ENCODE measurements at places on chromosomes 7 and 10.

- DNase-seq: peak; percentile 69
These were observed 1.4 kb downstream of the MYO1G start for GRCh38 chr7:44977304-44977958.

- no peak for DNase-seq
These were observed 743 bp downstream of the MKI67 start for GRCh38 chr10:128125416-128125943.

- DNase-seq: no peak
These were observed 629.6 kb upstream of the MGMT start for GRCh38 chr10:128837478-128837877.

GRCh38 chr7:55309040-55309991, 55.8 kb upstream of the LANCL2 start:
- DNase-seq: peak; percentile 90

GRCh38 chr10:119701861-119702260, 24.0 kb upstream of the INPP5F start:
- DNase-seq: no peak

DNA sequence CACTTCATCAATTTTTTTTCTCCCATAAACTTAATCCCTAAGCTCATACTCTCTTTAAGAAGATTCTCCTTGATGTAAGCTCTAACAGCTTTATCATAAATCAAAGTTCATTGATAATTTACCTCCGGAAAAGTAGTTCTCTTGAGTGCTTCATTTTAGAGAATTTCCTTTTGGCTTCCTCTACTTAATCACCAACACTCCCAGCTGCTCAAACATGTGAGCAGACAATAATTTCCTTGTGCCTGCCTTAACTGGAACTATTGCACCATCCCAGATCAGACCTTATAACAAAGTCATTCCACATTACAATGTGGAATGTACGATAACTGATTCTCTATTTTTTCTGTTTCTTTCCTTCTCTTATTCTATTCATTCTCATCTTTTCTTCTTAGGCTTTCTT, 5.9 kb downstream of the FEZF1 start:
- no peak for DNase-seq

GRCh38 chr10:3467052-3467951, 294.7 kb upstream of the PITRM1 start:
- DNase-seq: no peak

- DNase-seq: no peak
These were observed 87.5 kb downstream of the ANKRD7 start for GRCh38 chr7:118312051-118312450.

- no peak for DNase-seq
These were observed 30.3 kb upstream of the KBTBD2 start for GRCh38 chr7:32921896-32922295.

- DNase-seq: no peak
These were observed 83.0 kb downstream of the C10orf105 start for GRCh38 chr10:71636588-71636987.

DNA sequence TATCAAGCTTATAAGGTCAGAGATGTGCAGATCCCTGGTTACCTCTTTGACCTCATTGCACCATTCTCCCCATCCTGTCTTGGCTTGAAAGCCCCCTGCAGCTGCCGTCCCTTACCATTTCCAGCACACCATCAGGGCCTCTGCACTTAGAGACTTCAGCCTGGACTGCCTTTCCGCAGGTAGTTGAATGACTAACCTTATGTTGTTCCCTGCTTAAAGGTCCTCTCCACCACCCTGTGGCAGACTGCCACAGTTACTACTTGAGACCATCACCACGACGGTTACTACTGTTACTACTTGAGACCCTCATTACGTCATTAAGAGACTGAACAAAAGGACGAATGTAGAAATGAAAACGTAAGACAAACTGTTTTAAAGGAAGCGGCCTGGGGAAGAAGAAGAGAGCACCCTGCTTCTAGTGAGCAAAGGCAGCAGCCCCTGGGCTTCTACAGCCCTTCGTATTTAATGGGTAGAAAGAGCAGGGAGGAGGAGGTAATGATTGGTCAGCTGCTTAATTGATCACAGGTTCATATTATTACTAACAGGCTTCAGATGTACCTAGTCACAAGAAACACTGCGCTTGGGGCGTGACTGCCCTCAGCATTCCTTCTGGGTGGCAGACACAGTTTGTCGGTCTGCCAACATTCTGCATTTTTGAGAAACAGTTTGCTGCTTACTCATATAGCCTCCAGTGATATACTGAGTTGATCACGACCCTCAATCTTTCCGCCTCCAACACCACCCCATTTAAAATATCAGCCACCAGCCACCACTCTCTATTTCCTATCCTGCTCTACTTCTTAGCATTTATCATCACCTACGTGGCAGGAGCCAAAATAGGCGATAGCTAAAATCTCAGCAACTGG, 74.1 kb upstream of the PARD3 start:
- DNase-seq: no peak

DNA sequence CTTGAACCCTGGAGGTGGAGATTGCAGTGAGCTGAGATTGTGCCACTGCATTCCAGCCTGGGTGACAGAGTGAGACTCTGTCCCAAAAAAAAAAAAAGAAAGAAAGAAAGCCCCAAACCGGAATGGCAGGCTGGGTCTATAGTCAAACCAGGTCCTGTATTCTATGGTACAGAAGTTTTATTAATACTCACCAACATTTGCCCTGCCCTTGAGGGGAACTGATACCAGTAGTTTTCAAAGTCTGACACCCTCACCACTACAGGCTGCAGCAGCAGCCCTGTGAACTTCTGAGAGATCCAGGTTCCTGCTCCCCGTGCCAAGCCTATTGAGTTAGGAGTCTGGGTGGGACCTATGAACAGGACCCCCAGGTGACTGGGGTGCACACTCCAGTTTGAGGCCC, 80.6 kb downstream of the RGS10 start:
- no peak for DNase-seq

GRCh38 chr7:28036696-28037095, 143.9 kb downstream of the JAZF1 start:
- DNase-seq: no peak

DNA sequence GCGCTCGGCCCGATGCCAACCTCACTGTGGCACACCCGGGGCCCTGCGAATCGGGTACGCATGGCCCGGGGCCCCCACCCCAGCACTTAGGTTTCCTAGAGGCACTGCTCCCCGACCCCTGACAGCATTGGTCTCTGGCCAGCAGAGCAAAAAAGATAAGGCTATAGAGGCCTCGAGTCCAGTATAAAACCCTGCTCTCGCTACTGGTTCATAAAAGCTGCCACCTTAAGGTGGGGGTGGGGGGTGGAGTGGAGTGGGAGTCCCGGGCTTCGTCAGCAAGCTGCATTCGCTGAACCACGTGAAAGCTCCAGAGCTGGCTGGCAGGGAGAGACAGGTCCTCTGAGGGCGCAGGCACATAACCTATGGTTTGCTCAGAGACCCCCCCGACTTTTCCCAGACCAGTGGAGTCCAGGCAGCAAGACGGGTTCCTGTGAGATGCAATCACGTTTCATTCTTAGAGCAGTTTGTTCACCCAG, 1.3 kb downstream of the KAZALD1 start:
- DNase-seq: no peak

- no peak for DNase-seq
These were observed 17.6 kb downstream of the MINDY4 start for GRCh38 chr7:30788640-30789333.

- DNase-seq: no peak
These were observed 1021.3 kb downstream of the XPNPEP1 start for GRCh38 chr10:108901781-108902618.

GRCh38 chr7:38664972-38665371, 33.8 kb upstream of the AMPH start:
- DNase-seq: no peak

GRCh38 chr7:17297243-17297642, 1.2 kb upstream of the AHR start:
- no peak for DNase-seq

DNA sequence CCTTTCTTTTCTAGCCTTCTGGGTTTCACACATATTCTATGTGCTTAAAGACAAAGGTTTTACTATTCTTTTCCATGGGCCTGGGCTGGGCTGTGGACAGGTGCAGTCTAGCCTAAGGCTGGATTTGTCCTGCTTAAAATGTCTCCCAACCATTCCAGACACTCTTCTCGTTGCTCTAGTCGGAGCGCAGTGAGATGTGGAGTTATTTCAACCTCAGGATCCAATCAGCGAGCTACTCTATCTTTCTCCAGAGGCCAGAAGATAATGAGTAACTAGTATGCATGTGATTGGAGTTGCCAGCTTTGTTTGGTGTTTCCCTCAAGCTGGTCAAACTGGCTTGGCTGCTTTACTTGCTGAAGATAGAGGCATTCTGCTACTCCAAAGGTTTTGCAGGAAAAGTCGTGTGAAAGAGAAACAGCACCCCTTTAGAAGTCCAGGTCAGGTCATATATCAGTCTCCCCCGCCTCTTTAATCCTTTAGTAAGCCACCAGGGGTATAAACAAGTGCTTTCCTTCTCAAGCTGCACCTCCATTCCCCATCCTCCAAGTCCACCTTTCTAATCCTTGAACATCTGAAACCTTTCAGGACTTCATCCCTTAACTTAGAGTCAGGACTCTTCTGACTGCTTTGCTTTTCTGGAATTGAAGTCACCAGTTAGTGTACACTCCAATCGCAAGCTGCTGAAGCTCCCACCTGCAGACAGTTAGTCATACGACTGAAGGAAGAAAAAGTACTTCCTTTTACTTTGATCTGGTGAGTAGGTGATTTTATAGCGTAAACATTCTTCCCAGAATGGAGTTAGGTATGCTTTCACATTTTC, 78.8 kb downstream of the DNMBP start:
- no peak for DNase-seq

GRCh38 chr7:73520673-73521635, 1.1 kb downstream of the BAZ1B start:
- no peak for DNase-seq

DNA sequence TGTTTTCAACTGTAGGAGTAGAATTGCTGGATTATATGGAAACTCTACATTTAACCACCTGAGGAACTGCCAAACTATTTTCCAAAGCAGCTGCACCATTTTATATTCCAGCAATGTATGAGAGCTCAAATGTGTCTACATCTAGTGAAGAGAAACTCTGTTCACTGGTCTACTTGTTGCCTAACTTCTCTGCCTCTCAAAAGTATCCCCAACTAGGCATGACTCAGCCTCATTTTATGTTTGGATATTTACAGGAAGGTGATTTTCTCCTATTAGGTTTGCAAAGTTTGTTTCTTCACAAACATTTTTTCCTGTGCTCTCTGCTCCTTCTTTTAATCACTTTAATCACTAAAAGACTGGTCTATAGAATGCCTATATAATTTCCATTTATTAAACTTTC, 37.1 kb upstream of the SRI start:
- DNase-seq: no peak

DNA sequence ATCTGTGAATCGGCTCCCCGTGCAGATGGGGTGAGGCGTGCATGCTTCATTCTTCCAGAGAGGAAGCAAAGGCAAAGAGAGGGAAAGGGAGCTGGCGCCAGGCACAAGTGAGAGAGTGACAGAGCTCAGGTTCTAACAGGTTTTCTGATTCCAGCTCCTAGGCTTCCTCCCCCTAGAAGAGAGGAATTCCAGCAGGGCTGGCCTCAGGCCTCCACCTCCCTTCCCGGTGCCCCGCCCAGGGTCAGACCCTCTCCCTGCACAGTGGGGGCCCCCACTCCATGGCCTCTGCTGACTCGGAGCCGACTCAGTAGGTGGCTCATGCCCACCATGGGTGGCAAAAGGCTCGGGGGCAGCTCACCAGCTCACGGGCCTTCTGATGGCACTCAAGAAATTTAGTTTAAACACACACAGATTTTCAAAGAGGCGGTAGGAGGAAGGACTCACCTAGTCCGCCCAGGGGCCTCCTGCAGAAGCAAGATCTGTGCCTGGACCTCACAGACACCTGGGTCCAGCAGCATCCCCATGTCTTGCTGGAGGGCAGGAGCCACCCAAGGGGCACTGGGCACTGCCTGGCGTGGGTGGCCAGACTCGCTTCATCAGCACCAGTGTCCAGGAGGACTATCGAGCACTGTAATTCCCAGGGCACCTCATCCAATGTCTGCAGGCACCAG, 183.5 kb downstream of the MAD1L1 start:
- no peak for DNase-seq

- DNase-seq: no peak
These were observed 32.9 kb upstream of the INPP5A start for GRCh38 chr10:132504501-132505272.

DNA sequence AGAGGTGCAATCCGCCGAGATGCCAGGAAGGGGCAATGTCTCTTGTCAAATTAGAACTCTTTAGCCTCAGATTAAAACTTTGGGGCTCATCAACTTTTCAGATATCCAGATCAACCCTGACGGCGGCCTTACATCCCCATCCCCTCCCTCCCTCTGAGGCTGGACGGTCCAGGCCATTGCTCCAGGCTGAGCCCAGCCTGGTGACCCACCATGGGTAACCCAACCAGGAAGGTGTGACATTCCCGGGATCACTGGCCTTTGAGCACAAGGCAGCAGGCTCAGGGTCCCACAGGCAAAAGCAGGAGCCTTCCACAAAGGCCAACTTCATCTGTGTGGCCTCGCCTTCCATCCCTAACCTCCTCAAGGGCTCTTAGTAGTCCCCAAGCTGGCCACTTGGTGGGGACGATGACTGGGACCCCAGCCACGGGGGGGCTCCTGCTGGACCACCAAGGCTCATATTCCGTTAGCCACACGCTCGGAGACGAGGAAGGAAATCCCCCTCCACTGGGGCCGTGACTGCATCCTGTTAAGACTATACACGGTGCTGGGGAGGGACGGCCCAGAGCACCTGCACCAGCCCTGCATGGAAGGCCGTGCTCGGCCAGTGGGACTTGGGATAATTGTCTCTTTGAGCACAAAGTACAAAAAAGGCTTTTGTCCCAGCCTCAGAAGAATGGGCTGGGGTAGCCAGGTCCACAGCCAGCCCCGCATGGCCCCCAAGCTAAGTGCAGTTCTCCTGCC, 62.8 kb downstream of the ZRANB1 start:
- DNase-seq: peak; percentile 0

- DNase-seq: no peak
These were observed 144.0 kb downstream of the PLPP4 start for GRCh38 chr10:120600871-120601649.

- no peak for DNase-seq
These were observed 18.8 kb downstream of the CLRN3 start for GRCh38 chr10:127873901-127874470.

DNA sequence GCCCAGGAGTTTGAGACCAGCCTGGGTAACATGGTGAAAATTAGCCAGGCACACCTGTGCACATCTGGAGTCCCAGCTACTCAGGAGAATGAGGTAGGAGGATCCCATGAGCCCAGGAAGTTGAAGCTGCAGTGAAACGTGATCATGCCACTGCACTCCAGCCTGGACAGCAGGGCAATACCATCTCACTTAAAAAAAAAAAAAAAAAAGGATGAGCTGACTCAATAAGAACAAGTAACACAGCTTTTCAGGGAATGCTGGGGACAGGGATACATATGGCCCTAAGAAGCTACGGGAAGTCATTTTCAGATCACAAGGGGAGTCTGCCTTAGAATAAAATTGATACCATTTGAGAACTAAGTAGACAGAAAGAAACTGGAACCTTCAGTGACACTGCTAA, 41.7 kb downstream of the FAM171A1 start:
- DNase-seq: no peak

DNA sequence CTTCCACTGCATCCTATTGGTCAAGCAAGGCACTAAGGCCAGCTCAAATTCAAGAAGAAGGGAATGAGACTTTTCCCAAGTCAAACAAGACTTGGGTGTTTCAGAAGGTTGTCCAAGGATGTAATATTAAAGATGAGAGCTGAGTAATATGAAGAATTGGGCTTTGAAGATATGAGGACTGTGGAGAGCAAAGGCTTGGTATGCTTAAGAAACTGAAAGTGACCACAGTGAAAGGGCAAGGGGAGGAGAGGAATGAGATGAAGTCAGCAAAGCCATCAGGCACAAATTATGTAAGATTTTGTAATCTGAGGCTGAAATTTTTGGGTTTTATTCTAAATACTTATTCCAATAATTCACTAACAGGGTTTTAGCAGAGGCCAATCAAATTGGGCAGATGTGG, 38.6 kb upstream of the NPY start:
- DNase-seq: peak; percentile 11

Data from stimulated activated naive CD8-positive, alpha-beta T cell treated with anti-CD3 and anti-CD28 coated beads, Interleukin-15, amount 100 ng/mL, for 72 hours (primary cell).